ENCODE measurements at places on chromosomes 6 and 20.

DNA sequence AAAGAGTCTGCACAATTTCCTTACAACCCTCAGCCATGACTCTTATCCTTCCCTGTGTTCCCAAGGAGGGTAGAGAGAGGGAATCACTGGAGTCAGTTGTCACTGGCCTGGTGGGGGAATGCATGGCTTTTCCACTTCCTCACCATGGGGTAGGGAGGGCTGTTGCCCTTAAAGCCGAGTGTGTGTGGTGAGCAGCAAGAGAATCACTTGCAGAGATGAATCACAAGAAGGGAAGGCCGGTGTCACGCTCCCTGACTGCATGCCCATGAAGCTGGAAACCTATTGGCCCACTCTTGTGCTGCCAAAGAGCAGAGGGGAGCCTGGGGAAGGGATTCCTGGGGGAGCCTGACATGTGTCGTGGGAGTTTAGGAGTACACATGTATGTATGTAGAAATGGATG, 18.1 kb upstream of the BMP6 start:
- DNase-seq = peak; percentile 31

DNA sequence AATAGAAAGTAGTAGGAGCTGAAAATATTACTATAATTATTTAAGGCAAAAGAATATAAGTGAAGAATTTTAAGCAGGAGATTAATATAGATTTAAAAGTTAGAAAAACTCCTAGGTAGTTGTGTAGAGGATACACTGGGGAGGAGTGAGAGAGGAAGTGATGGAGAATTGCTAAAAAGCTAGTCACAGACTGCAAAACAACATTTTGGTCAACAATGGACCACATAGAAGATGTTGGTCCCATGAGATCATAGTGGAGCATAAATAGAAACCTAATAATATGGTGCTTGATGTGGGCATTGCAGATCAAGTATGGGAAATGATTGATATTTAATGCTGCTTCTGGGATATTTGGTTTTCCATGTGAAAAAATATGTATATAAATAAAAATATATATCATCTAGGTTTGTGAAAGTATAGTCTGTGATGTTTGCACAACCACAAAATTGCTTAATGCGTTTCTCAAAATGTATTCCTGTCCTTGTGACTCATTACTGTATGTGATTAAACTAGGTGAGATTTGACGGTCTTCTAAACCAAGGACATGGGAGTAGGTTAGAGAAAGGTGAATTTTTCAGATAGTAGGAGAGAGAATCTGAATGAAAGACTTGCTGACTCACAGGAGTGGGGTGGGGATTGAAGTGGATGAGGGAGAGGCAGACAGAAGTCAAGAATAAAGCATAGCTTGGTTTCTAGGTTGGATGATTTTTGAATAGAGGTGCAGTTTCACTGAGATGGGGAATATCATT, 174.0 kb downstream of the BCKDHB start:
- DNase-seq = no peak

DNA sequence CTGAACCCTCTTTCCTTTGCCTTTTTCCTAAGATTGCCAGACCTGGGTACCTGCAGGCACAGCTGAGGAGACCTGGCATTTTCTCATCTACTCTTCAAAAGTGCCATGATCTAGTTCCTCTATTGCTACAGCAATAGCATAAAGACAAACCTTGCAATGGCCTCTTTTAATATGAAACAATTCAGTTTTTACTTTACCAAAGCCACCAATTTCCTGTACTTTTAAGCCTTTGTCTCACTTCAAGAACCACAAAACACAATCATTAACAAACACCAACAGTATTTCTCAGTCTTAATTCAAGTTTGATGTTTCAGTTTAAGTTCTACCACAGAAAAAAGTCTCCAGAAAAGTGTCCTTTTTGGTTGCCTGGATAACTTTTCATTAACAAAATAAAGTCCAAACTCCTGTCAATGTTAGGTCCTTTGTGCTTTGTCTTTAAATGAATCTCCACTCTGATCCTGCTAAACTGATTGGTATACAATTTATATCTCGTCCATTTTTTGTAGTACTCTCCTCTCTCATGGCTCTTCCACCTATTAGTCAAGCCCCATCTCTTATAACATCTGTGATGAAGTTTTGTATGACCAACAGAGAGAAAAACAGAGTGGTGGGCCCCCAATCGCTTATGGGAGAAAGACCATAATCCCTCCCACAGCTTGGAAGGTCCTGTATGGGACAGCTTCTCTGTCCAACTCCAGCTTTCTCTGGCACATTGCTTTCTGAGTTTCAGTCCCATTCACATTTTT, 50.5 kb upstream of the THEMIS start:
- DNase-seq = no peak

GRCh38 chr6:56528412-56528841, 114.3 kb downstream of the DST start:
- DNase-seq = peak; percentile 61

DNA sequence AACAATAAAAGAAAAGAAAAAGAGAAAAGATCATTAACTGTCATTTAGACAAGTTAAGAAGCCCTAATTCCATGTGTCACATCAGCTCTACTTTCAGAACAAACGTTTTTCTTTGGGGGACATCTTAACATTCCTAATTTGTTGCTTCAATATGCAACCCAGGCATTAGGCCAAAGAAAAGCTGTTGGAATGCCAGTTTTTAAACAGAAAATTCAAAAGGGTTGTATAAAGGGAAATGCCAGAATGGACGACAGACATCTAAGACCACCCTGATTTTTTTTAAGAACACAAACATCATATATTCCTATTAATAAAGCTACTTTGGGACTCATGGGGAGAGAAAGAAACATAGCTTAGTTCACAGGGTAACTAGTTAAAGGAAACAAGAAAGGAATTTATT, 315.0 kb downstream of the GMDS start:
- no peak for DNase-seq

- no peak for DNase-seq
Observed at GRCh38 chr6:37429352-37429750, 3.7 kb upstream of the CMTR1 start.

DNA sequence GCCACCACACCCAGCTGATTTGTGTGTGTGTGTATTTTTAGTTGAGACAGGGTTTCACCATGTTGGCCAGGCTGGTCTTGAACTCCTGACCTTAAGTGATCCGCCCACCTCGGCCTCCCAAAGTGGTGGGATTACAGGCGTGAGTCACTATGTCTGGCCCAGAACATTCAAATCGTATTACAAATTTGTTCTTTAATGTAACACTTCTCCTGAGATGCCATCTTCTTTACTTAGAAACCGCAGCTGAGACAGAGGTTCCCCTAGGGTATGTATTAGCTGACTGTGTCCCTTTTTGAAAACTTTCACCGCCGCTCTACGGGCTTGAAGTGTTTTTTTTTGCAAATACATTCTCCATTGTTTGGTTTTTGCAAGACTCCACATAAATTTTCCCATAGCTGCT, 62.6 kb downstream of the TOX2 start:
- DNase-seq = no peak

- no peak for DNase-seq
Observed at GRCh38 chr6:106860940-106861339, 113.6 kb downstream of the CD24 start.

- DNase-seq = no peak
Observed at GRCh38 chr6:1202201-1202600, 109.7 kb upstream of the FOXQ1 start.

- DNase-seq = no peak
Observed at GRCh38 chr6:154382740-154383139, 26.1 kb upstream of the IPCEF1 start.

- no peak for DNase-seq
Observed at GRCh38 chr6:82030761-82031503, 216.6 kb downstream of the IBTK start.

- peak; percentile 96 for DNase-seq
Observed at GRCh38 chr6:157322792-157323254, 496 bp downstream of the TMEM242 start.
